ENCODE measurements at places on chromosomes 7 and 10.

- no peak for DNase-seq
Measured at GRCh38 chr10:48612236-48612943, 7.5 kb upstream of the ARHGAP22 start.

GRCh38 chr10:125633517-125633999, 49.4 kb downstream of the TEX36 start:
- no peak for DNase-seq

- DNase-seq: no peak
Measured at GRCh38 chr10:36450380-36450779, 675.0 kb upstream of the ANKRD30A start.

DNA sequence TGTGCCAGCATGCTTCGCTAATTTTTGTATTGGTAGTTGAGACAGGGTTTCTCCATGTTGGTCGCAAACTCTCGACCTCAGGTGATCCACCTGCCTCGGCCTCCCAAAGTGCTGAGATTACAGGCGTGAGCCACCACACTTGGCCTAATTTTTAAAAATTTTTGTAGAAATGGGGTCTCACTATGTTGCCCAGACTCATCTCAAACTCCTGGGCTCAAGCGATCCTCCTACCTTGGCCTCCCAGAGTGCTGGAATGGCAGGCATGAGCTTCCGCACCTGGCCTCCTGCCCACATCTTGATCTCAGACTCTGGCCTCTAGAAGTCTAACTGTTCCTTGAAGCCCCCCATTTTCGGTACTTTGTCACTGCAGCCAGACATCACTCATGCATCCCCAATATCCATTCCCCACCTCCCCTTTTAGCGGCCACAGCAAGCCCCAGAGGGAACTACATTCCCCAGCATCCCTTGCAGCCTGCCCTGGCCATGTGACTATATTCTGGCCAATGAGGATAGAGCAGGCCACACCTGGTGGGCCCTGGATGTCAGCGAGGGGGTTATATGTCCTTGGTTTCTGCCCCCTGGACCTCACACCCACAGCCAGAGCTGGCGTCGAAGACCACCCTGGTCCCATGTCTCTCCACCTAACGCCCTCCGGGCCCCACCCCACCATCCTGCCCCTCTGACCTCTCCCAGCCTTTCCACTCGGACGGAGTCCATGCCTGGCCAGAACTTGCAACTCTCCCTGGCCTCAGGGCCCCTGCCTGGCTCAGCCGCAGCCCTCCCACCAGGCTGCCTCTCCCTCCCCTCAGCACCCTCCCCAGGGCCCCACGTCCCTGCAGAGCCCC, 33.8 kb downstream of the MICALL2 start:
- DNase-seq: no peak

DNA sequence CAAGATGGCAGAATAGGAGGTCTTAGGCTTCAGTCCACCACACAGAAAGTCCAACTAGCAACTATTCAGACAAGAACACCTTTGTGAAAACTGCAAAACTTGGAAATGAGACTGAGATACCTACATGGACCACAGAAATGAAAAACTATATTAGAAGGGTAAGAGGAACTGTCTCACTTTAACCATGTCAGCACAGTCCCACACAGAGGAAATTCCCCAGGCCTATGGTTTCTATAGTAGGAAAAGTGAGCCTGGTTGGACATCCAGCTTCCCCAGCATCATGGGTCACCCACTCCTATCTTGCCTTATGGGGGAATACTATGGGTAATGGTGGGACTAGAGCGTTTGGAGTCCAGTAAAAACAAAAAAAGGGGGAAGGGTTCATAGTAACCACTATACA, 38.8 kb upstream of the CDK6 start:
- no peak for DNase-seq

GRCh38 chr7:3668743-3669142, 367.7 kb downstream of the SDK1 start:
- no peak for DNase-seq

GRCh38 chr7:18317941-18318340, 177.6 kb upstream of the HDAC9 start:
- no peak for DNase-seq

DNA sequence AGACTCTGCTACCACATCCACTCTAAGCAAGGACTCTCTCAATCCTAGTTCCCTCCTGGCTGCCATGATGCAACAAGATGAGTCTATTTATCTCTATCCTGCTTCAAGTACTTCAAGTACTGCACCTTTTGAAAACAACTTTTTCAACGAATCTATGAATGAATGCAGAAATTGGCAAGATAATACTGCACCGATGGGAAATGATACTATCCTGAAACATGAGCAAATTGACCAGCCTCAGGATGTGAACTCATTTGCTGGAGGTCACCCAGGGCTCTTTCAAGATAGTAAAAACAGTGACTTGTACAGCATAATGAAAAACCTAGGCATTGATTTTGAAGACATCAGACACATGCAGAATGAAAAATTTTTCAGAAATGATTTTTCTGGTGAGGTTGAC, 40.7 kb downstream of the AHR start:
- no peak for DNase-seq

Data from anterior cingulate cortex (tissue), 58 donors.